ENCODE measurements at places on chromosomes 12 and 14. TPM values are rescaled to one million over a fixed set of nuclear protein-coding genes. Genes with fewer than 3 reads are reported as not detected.

NUDT14 gene
- total RNA-seq: 6.7 TPM

NUBPL gene
- total RNA-seq: 11.1 TPM

MANSC1 gene
- total RNA-seq: 2.4 TPM

NRL gene
- 2.9 TPM for total RNA-seq

IGF1 gene
- total RNA-seq: not detected

C12orf43 gene
- 14.4 TPM for total RNA-seq

NUAK1 gene
- 3.0 TPM for total RNA-seq

RHEBL1 gene
- 1.0 TPM for total RNA-seq

ACOT4 gene
- 1.6 TPM for total RNA-seq

UNC79 gene
- total RNA-seq: not detected

INHBE gene
- 10.9 TPM for total RNA-seq

Data from bronchus fibroblast of lung (primary cell).